ENCODE measurements at places on chromosomes 3 and 15. TPM values are rescaled to one million over a fixed set of nuclear protein-coding genes. Genes with fewer than 3 reads are reported as not detected.

SLC7A14 gene
- total RNA-seq, result 0.32 TPM

FSTL1 gene
- 2,986 TPM for total RNA-seq

LTK gene
- 0.13 TPM for total RNA-seq

MEX3B gene
- 3.1 TPM for total RNA-seq

RAB6B gene
- 0.78 TPM for total RNA-seq

MAGI1 gene
- total RNA-seq, result 27.0 TPM

MYRIP gene
- total RNA-seq, result 2.5 TPM

REC114 gene
- total RNA-seq, result not detected

FHIT gene
- 3.7 TPM for total RNA-seq

PIK3CB gene
- 19.2 TPM for total RNA-seq

CCR3 gene
- 0.13 TPM for total RNA-seq

RTP4 gene
- 2.5 TPM for total RNA-seq

TMCO5A gene
- not detected for total RNA-seq

LRRC15 gene
- 7.1 TPM for total RNA-seq

ADAMTS7 gene
- 5.1 TPM for total RNA-seq

TMEM43 gene
- 172 TPM for total RNA-seq

SH2D7 gene
- not detected for total RNA-seq

IL17RD gene
- total RNA-seq, result 4.2 TPM

ZNF385D gene
- total RNA-seq, result 26.8 TPM

FGF12 gene
- not detected for total RNA-seq

ARRDC4 gene
- total RNA-seq, result 15.1 TPM

ITPR1 gene
- 79.0 TPM for total RNA-seq

MED12L gene
- total RNA-seq, result 2.6 TPM

GNAT1 gene
- total RNA-seq, result not detected

CNTN6 gene
- total RNA-seq, result under 0.01 TPM

ERC2 gene
- not detected for total RNA-seq

CHL1 gene
- not detected for total RNA-seq

CCDC54 gene
- total RNA-seq, result not detected

CILP gene
- total RNA-seq, result 4.6 TPM

ROPN1 gene
- total RNA-seq, result 0.22 TPM

UNC13C gene
- not detected for total RNA-seq

AADAC gene
- not detected for total RNA-seq

GOLGA6B gene
- not detected for total RNA-seq

FBXO40 gene
- not detected for total RNA-seq

GHSR gene
- not detected for total RNA-seq

POTEB3 gene
- not detected for total RNA-seq

TTLL13 gene
- 0.13 TPM for total RNA-seq

CADM2 gene
- not detected for total RNA-seq

GOLGA6L7 gene
- not detected for total RNA-seq

MCTP2 gene
- total RNA-seq, result 27.0 TPM

CLK3 gene
- total RNA-seq, result 52.3 TPM

GUCA1C gene
- total RNA-seq, result not detected

ZCWPW2 gene
- total RNA-seq, result 0.91 TPM

NR1I2 gene
- total RNA-seq, result 0.13 TPM

CPEB1 gene
- 36.4 TPM for total RNA-seq
